Right lung (tissue), 10 donors: ENCODE measurements at places on chromosomes 4 and X. TPM values are rescaled to one million over a fixed set of nuclear protein-coding genes. Genes with fewer than 3 reads are reported as not detected.

- no peak for DNase-seq
Measured at GRCh38 chr4:174600391-174600790, 78.1 kb upstream of the HPGD start.

DNA sequence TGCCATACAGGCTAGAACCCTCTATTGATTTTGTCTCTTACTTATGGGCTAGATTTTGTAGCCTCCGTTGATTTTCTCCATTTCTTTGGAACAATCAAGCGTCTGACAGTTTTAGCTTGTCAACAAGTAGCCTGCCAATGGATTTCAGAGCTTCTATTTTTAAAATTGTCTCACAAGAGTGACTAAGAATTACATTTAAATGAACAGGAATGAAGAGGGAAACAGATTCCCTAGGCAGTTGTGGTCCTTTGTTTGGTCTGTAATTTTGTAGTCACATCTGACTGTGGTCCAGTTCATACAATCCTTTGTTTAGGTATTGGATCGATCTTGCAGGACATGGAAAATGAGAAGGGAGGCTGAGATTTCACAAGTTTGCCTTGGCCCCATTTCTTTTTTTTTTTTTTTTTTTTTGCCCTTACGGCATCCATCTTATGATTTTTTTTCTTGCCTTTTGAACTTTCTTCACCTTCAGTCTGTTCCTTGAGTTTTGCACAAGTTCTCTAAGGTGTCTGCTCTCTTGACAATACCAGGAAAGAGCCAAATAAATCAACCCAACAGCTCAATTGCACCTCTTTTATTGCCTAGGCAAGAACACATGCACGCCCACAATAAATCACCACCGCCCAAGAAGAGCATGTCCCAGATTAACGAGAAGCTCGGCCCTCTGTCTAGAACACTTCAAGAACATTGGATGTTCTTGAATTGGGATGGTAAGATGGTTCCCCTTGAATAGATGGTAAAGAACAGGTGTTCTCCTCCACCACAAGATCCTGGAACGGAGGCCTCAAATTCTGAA, 86.5 kb upstream of the EGFL6 start:
- no peak for DNase-seq

- DNase-seq = no peak
Measured at GRCh38 chr4:137621056-137621455, 88.8 kb upstream of the PCDH18 start.

- DNase-seq = no peak
Measured at GRCh38 chrX:132483488-132483887, 5.3 kb downstream of the MBNL3 start.

- DNase-seq = no peak
Measured at GRCh38 chr4:114264452-114264851, 285.0 kb upstream of the ARSJ start.

DNA sequence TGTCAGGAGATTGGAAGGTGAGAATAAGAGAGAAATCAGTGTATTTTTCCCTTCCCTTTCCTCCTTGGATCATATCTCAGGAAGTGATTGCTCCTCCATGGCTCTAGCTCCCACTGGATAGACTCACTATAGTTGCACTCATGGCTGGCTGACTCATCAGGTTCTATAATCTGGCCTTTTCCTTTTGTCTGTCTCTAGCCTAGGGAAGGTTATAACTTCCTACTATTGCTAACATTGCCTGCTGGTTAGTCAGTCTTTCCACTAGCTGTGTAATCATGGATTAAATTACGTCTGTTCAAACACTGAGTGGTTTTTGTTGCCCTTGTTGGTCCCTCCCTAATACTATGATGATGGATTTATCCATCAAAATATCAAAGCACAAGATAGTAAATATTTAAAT, 195.5 kb upstream of the VEGFC start:
- DNase-seq = no peak

DNA sequence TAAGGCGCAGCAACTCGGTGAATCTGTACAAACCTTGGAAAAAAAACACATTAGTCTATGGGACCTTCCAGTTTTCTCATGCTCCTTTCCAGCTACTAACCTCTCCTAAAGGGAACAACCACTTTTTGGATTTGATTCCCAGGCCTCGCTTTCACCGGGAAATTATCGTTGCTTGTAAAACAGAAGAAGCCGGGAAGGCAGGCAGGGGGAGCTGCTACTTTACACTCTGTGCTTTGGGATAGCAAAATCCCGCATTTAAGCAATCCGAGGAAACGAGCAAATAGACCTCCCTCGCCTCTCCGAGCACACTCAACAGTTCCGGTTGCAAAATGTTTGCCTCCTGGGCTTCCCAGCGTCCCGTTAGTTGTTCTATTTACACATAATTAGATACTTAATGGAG, 1.2 kb downstream of the CD38 start:
- DNase-seq = no peak

- peak; percentile 33 for DNase-seq
Measured at GRCh38 chrX:15269618-15270521, at the start of gene ASB9. Gene ASB9, minus strand, starts transcription at chrX:15270083. Its CDS starts 209 bp downstream, at chrX:15269874.

GRCh38 chr4:4704267-4704666, 155.2 kb upstream of the MSX1 start:
- no peak for DNase-seq

GRCh38 chr4:4524364-4524763, 17.5 kb downstream of the STX18 start:
- no peak for DNase-seq

GRCh38 chrX:79623098-79623762, 256.1 kb upstream of the ITM2A start:
- DNase-seq = no peak

DNA sequence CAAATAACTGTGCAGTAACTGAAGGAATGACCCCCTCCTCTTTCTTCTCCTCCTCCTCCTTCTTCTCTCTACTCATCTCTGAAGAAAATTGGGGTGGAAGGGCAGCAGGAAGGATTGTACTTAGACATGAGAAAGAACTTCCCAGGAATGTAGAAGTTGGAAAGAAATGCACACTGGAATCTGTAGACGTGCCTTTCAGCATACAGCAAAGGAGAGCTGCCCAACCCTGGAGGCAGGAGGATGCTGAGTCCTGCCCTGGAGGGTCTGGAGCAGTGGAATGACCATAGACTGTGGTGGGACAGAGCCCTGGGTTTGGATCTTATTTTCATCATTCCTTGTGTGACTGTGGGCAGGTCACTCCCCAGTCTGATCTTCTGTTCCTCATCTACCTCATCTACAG, 80.1 kb downstream of the PJA1 start:
- DNase-seq = no peak

DNA sequence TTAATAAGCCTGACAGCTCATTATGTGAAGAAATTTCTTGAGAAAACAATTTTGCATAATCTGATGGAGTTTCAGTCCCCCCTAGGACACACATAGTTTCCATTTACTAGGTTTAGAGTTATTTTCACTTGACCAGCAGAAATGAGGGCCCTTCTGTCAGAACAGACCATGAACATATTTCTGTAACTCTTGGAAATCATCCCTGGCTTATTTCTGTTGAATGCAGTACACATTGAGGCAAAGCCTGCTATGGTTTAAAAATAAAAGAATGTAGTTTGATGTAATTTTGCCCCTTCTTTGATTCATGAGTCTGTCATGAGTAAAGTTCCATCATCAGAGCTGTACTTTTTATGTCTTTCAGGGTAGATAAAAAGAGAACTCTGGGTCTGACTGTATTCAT, 104.6 kb upstream of the ETNPPL start:
- no peak for DNase-seq

DNA sequence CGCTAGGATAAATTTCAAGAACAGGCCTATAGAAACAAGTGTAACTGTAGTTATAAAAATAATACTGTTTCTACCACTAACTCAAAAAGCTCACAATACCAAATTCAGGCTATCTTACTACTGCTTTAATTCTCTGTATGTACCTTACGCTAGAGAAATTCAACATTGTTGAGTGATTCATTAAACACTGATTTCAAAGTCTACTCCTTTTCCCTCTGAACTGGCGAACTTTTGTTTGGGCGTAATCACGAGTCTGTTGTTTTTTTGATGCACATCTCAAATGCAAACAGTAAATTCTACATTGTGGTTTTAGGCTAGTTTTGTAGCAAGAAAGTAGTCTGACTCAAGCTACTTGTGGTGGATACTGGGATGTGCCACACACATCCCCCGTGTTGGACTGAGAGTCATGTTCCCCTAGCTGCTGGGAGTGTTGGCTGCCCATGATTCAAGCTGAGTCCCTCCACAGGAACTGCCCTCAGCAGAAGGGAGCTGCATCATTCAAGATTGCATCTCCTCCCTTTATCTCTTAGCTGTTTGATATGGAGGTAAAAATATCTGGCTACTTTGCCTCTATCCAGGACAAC, 406.1 kb downstream of the RAPGEF2 start:
- no peak for DNase-seq

DNA sequence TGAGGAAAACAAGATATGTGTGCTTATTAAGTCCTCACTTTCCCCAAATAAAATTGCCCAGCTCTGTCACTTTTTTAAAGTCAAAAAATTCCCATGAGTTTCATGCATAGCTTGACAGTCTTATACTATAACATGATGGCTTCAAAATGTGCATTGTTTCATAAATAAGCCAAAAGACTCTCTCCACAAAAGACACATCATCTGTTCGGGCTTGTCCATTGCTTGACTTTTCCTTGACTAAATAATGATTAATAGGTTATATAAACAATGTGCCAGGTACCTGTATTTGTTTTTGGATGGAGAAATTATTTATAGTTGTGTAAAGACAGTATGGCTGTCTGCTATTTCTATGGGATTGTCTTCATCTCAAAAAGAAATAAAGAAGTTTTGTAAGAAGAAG, 329.2 kb upstream of the KLF3 start:
- DNase-seq = no peak

DNA sequence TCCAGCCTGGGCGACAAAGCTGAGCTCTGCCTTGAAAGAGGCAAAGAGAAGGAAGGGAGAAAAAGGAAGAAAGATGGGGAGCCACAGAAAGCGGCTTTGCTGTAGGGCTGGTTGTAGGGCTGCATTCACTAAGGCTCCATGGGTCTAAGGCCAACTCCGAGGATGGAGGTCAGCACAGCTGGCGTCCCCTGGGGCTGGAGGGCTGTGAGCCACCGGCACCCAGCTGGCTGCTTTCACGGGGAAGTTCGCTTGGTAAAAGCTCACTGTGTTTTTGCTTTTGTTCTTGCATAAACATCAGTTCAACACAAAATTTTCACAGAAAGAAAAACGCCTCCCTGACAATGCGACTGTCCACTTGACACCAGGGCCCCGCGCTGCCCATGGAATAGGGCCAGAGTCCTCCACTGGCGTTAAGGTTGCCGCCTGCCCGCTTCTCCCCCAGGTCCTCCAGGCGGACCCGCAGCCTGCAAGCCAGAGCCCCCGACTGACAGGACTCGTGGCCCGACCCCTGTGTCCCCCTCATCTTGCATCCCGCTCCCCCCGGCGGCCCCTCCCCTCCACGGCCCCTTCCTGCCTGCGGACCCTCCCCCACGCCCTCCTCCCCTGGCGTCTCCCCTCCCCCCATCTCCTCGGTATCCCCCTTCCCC, 1.1 kb downstream of the RNF212 start:
- no peak for DNase-seq

Gene FGFRL1
- 20.7 TPM for polyA plus RNA-seq

Gene NOCT
- 3.7 TPM for polyA plus RNA-seq

Gene BEX5
- 2.6 TPM for polyA plus RNA-seq

Gene CXCL9
- 1.6 TPM for polyA plus RNA-seq

Gene PCYT1B
- polyA plus RNA-seq = 8.7 TPM

Gene ASB5
- polyA plus RNA-seq = 0.10 TPM

Gene TRO
- 138 TPM for polyA plus RNA-seq

Gene MAP3K15
- polyA plus RNA-seq = 2.2 TPM
